AG10803 (cell line): ENCODE measurements at places on chromosomes 1 and 21.

DNA sequence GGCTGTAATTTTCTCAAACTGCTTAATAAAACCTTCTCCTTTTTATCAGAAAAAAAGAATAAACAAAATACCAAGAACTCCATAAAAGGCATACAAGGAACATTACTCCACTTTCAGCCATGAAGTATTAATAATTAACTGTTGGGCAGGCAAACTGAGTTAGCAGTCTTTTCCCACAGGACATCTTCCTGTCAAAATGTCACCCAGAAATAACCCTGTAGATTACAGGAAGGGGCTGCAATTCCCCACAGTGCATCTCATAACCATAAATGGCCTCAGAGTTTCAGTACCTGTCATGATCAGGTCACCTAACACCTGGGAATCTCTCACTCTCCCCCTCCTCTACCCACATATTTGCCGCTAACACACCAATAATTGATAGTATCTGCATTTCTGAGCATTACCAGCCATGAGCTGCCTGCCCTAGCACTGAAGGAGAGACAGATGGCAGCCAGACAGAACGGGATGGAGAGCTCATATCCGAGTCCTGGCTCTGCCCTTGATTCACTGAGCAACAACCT lies 475.0 kb downstream of the SMYD3 start:
- no peak for DNase-seq

- peak; percentile 12 for DNase-seq
Observed at GRCh38 chr1:46806196-46807020, 7.6 kb downstream of the CYP4B1 start.

DNA sequence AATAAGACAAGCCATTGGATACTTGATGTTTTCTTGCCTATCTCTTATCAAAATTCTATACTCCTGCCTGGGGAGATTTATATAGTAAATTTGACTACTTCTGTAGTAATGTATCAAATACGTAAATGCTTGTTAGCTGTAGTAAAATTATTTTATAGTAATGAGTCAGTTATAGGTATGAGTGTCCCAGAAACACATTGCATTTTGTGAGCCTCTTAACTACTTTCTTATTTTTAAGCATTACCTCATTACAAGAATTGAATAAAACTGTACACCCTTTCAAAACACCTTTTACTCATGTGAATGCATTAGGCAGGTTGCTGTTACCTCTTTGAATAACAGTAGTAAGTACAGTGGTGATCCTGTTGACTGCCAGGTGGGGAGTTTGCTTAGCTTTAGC lies 28.4 kb downstream of the PRRC2C start:
- no peak for DNase-seq

- DNase-seq = no peak
Observed at GRCh38 chr21:44948426-44949120, 8.7 kb downstream of the SLX9 start.

DNA sequence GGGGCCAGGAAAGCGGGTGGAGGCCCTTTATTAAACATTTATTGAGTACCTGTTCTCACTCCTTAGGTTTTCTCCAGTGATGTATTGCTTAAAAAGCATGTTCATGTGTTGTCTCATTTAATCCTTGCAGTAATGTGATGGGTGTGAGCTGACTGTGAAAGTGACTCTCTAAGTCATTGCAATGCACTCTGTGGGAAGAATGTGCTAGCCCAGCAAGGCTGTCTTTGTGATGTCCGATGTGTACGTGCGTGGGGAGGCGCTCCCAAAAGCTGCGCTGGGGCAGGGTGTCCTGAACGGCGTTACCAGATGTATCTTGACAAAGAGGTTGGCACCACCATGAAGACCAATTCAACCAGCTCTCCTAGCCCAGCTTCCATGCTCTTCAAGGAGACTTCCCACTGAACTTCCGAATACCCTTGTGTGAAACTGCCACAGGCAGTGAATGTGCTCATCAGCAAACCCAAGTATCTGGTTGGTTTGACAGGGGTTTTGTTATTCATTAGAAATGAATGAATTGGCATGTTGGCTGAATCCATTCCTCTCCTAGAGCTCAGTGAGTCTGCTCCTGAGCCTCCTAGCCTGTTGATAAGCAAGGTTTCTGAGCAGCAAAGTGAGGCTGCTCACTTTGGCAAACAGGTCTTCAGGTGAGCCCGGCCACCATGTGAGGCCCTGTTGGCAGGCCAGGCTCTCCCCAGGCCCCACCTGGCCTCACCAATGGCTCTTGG lies 28.0 kb downstream of the NUAK2 start:
- no peak for DNase-seq

- DNase-seq = no peak
Observed at GRCh38 chr1:41046347-41046775, 24.8 kb upstream of the SLFNL1 start.
